Right cardiac atrium (tissue), 5 donors: ENCODE measurements at places on chromosomes 7 and 10. TPM values are rescaled to one million over a fixed set of nuclear protein-coding genes. Genes with fewer than 3 reads are reported as not detected.
A peak's percentile ranks its signal among the peaks of the same experiment; 100 is the strongest.

DNA sequence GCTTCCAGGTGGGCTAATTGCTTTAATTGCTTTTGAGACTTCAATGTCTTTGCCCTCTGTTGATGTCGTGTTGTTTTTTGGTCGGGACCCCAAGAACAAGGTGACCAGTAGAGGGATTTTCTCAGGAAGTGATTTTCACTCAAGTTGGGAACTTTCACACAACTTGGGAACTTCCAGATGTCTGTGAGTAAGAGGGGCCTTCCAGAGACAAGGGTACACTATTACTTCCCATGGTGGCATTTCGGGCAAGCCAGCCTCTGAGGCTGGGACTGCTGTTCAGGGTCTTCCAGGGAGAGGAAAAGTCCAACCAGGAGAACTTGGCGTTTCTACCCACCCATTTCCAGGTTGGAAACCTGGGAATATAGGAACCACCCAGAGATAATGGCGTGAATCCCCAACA, 170.0 kb upstream of the CDCA7L start:
- no peak for DNase-seq

- no peak for DNase-seq
Measured at GRCh38 chr7:29956487-29956836, 33.1 kb downstream of the SCRN1 start.

DNA sequence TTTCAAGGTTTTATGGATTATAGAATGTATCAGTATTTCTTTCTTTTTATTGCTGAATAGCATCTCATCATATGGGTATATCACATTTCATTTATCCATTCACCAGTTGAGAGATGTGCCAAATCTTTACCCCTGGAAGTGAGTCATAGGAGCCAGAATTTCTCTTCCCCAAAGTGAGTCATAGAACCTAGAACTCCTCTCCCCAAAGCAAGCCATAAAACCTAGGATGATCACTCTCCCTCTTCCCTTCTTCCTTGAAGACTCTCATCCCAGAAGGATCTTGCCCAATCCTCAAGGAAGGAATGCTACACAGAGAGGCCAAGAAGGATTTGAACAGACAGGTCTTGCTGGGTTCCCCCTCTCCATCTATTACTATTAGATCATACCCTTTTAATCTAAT, 199.9 kb downstream of the EVX1 start:
- no peak for DNase-seq

- peak; percentile 45 for DNase-seq
Measured at GRCh38 chr10:32256613-32257437, 90.1 kb downstream of the EPC1 start.

GRCh38 chr7:51318886-51319579, 2.4 kb upstream of the COBL start:
- no peak for DNase-seq

Gene PROSER2
- total RNA-seq: 1.5 TPM

DNA sequence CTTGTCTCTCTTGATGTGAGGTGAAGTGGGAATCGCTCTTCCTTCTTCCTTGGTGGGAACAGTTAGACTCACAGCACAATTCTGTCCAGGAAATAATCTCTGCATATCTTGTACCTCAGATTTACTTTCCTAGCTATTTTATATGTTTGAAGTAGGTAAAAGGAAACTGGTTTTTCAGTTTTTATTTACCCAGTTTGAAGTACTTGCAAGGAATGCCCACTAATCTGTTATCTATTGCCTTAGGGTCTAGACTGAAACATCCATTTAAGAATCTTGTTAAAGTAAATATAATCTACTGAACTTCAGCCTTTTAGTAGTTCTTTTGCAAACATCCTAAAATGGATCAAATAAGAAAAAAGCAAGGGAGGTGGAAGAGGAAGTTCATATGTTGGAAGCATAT, 229.8 kb downstream of the KCND2 start:
- DNase-seq: no peak

- no peak for DNase-seq
Measured at GRCh38 chr10:100043344-100043743, 33.6 kb upstream of the DNMBP start.

GRCh38 chr7:95577137-95577536, 19.2 kb downstream of the PDK4 start:
- DNase-seq: no peak

Gene RNF32
- 0.49 TPM for total RNA-seq

- DNase-seq: no peak
Measured at GRCh38 chr7:135708041-135708440, 19.9 kb downstream of the SLC13A4 start.

Gene CYP3A4
- total RNA-seq: not detected

- DNase-seq: no peak
Measured at GRCh38 chr10:30041196-30042105, 17.9 kb downstream of the JCAD start.

GRCh38 chr7:52498366-52498765, 537.1 kb upstream of the POM121L12 start:
- no peak for DNase-seq

DNA sequence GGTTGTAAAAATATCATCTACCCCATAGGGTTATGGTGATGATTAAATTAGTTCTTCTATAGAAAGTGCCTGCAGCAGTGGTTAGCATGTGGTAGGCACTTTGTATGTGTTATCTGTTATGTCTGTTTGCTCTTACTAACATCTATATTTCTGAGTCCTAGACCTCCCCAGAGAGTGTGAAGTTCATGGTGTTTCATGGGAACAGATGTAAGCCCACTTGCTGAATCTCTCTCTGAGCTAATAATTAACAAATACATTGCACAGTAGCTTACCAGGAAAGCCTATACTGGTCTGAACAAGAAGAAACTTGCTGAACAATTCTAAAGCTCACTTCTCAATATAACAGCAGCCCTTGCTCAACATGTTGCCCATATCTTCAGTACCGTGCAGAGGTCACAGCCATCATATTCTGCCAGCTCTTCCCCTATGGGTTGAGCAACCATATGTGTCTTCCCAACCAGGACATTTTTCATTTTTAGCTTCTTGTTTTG, 100.1 kb downstream of the NPSR1 start:
- no peak for DNase-seq

Gene SHTN1
- total RNA-seq: 7.9 TPM

DNA sequence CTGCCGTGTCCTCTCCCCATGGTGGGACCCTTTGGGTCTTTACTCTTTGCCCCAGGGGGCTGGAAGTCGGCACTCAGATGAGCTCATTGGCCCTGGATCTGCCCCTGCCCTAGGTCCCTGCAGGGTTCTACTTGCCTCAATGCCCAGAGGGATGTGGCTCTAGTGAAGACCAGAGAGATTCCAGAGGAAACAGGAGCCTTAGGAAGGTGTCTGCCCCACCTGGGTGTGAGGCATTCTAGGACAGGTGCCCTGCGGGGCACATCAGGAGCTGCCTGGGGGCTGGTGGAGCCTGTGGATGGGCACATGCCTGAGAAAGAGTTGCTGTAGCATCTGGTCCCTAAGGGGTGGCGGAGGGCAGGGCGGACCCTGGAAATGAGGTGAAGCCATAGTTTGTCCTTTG, 128.6 kb downstream of the ADCY1 start:
- DNase-seq: no peak

DNA sequence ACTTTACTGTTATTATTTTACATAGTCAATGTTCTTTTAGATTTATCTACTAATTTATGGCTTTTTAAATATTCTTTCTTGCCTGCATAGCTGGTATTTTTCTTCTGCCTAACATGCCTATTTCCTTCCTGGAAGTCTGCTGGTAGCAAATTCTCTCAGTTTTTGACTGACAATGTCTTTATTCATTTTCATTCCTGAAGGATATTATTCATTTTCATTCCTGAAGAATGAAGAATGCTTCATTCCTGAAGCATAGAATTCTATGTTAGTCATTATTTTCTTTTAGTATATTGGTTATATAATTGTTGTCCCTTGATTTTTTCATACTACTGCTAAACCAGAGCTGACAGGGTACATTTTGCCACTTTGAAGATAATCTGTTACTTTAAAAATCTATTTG, 41.8 kb downstream of the TMEM168 start:
- DNase-seq: no peak

Gene PIP
- total RNA-seq: not detected

- no peak for DNase-seq
Measured at GRCh38 chr10:34762603-34763299, 52.3 kb downstream of the PARD3 start.

Gene IGFBP3
- 90.6 TPM for total RNA-seq

GRCh38 chr7:150373049-150373801, 4.6 kb downstream of the REPIN1 start:
- DNase-seq: no peak

- no peak for DNase-seq
Measured at GRCh38 chr10:17144032-17144431, 14.4 kb upstream of the CUBN start.

Gene KLHDC10
- total RNA-seq: 25.3 TPM

GRCh38 chr7:100493476-100494264, 9.9 kb downstream of the NYAP1 start:
- peak; percentile 80 for DNase-seq

Gene CNPY4
- total RNA-seq: 9.1 TPM

DNA sequence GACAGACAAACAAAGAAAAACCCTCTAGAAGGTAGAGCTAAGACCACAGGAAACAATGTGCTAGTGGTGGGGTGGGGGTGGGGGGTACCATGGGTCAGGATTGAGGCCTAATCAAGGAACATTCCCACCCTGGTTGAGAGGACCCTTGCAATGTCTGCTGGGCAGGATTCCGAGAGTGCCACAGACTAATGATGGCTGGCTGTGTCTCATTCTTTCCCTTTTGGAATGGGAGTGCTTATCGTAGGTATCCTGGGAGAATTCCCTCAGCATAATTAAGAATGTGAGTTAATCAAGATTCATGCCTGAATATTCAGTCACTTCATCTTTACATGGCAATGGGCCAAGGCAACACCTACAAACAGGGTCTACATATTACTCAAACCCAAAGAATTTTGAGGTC, 14.7 kb upstream of the MTPN start:
- no peak for DNase-seq

GRCh38 chr7:47581438-47581803, 490 bp downstream of the TNS3 start:
- DNase-seq: peak; percentile 66

Gene ENKUR
- not detected for total RNA-seq

- DNase-seq: no peak
Measured at GRCh38 chr7:100543586-100543985, 4.6 kb downstream of the AGFG2 start.

DNA sequence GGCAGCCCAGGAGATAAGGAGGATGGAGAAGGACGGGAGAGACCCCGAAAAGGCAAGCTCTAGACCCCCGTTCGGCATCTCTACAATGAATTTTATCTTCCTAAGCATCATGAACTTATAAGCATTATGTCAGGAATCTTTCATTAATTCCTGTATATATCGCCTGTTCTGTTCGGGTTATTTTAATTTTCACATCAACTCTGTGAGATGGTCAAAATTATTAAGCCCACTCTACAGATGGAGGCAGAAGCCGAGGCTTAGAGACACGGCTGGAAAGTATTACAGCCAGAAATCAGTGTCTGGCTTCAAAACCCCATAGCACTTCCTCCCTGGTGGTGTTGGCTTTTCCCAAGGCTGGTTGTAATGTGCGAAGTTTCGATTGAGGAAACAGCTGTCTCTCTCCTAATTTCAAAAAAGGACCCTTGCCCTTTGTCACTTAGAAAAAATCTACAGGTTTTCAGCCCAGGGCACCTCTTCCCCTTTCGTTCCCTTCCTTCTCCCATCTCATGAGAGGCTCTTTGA, 1.5 kb upstream of the GRM8 start:
- no peak for DNase-seq

Gene CRYGN
- not detected for total RNA-seq

Gene PPP1R3C
- 202 TPM for total RNA-seq

DNA sequence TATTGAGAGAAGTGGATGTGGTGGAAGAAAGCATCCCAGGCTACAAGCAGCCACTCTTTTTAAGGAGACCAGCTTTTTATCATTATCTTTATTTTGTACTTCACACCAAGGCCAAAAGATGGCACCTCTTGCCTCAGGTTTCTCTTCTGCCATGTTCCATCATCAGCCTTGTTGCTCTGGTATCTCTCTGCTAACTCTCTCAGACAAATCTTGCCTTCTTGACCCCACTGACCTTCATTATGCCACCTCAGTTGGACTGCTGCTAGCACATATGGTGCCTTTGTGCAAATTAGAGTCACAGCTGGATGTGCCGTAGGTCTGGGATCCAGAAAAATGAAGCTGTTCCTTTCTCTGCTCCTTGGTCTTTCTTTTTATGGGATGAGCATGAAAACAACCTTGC, 47.1 kb upstream of the DYNC1I1 start:
- no peak for DNase-seq

- no peak for DNase-seq
Measured at GRCh38 chr10:132735923-132736391, 50.0 kb downstream of the NKX6-2 start.

DNA sequence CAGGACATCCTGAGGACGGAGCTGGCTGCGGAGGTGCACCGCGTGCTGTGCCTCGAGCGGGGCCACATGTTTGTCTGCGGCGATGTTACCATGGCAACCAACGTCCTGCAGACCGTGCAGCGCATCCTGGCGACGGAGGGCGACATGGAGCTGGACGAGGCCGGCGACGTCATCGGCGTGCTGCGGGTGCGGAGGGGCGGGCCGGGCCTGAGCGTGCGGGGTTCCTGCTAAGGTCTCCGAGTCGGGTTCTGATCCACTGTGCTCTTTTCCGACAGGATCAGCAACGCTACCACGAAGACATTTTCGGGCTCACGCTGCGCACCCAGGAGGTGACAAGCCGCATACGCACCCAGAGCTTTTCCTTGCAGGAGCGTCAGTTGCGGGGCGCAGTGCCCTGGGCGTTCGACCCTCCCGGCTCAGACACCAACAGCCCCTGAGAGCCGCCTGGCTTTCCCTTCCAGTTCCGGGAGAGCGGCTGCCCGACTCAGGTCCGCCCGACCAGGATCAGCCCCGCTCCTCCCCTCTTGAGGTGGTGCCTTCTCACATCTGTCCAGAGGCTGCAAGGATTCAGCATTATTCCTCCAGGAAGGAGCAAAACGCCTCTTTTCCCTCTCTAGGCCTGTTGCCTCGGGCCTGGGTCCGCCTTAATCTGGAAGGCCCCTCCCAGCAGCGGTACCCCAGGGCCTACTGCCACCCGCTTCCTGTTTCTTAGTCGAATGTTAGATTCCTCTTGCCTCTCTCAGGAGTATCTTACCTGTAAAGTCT, 10.4 kb downstream of the ATG9B start:
- DNase-seq: peak; percentile 90

Gene POLR1F
- total RNA-seq: 12.8 TPM

GRCh38 chr7:94183289-94183749, 179.2 kb upstream of the BET1 start:
- peak; percentile 58 for DNase-seq

DNA sequence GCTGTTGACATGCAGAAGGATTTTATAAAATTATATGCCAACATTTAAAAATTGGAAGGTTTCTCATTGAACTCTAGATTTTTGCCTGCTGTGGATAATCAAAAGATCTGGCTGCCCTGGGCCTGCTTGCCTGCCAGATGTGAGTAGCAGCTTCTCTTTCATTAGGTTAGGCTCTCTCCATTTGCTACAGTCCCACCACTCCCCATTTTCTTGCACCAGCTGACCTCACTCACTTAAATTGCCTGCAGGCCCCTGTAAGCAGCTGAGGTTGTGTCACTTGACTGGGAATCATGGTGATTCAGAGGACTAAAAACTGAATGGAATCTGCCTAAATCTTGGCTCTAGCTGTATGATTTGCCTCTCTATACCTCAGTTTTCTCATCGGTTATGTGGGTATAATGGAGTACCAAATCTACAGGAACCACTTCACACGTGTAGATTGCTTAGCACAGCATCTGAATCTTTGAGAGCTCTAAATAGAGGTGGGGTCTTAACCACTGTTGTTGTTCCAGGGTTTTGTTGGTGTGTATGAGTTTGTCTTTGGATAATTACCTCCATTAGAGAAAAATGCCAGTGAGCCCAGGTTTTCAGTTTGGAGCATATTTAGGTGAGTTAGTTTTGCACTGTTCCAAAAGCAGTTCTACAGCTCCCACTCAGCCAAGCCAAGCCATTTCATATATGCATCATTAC, 18.6 kb upstream of the RAPGEF5 start:
- DNase-seq: no peak

Gene LIPF
- total RNA-seq: not detected
